Stimulated activated CD8-positive, alpha-beta memory T cell treated with anti-CD3 and anti-CD28 coated beads, Interleukin-7, amount 100 ng/mL, for 4 hours (primary cell): ENCODE measurements at places on chromosomes 1 and 21.

DNA sequence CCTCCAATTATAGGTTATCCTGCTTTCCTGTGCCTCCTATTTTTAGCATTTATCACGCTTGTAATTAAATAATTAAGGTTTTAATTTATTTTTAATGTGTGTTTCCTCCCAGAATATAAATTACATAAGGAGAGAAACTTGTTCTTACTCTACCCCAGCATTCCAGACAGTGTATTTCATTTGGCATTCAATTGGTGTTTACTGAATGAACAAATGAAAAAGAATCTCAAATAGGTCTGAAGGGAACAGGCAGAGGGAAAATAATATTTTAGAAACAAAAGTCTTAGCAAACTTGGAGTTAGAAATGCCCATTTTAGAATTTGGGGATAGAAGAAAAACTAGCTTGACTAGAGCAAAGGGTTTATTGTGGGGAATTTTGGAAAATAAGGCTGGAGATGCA, 9.9 kb upstream of the RSRP1 start:
- DNase-seq: no peak

- DNase-seq: no peak
Measured at GRCh38 chr1:78176448-78176847, 130.7 kb downstream of the GIPC2 start.

DNA sequence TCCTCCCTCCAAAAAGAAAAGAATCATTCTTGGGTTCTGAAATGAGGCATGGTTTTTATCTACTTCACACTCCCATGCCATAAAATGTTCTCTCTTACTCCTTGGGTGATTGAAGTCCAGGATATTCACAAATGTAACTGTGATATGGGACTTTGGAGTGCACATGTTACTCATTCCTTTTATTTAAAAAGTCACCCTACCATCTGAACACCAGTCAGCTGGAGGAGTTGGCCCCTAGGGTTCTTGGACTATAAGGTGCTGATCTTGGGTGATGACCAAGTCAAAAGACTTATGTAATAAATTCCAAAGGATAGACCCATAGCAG, 128.4 kb downstream of the CLIC6 start:
- no peak for DNase-seq

GRCh38 chr1:174023440-174023839, 1.3 kb upstream of the RC3H1 start:
- no peak for DNase-seq

DNA sequence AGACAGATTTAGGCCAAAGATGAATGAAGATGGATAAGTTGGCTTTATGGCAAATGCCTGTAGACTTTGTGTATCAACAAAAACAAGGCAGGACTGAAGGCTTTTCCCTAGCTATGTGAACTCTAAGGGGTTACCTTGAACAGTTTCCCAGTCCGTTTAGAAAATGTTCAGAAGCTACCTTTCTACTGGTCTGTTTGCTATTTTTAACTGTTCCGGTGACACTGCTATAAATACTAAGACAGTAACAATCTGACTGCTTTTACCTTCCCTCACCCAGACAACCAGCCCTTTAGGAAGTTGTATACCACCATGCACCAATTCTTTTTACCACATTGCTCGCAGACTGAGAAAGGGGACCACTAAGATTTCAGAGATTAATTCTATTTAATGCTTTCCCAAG, 102.2 kb downstream of the PHTF1 start:
- no peak for DNase-seq

DNA sequence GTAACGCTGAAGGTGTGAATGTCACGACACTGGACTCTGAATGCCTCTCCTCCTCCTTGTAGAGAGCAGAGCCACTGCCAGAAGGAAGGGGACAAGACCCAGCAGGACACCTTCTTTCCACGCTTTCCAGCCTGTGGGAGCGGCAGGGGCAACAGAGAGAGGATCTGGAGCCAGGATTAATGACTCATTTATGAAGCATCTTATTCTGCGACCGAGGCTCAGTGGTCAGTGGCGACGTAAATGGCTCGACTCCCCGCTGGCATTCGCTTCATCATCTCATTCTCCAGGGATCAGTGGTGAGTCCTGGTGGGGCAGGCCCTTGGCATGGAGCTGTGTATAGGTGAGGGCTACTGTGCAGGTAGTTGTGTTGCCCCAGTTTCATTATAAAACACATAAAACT, 4.6 kb downstream of the SLC37A1 start:
- DNase-seq: no peak

GRCh38 chr1:223226271-223226670, 83.2 kb upstream of the TLR5 start:
- no peak for DNase-seq

- no peak for DNase-seq
Measured at GRCh38 chr1:5297180-5297885, 642.9 kb downstream of the AJAP1 start.

GRCh38 chr1:42442662-42443061, 13.2 kb downstream of the ZMYND12 start:
- DNase-seq: no peak

GRCh38 chr1:52179073-52179472, 37.2 kb downstream of the ZFYVE9 start:
- no peak for DNase-seq

DNA sequence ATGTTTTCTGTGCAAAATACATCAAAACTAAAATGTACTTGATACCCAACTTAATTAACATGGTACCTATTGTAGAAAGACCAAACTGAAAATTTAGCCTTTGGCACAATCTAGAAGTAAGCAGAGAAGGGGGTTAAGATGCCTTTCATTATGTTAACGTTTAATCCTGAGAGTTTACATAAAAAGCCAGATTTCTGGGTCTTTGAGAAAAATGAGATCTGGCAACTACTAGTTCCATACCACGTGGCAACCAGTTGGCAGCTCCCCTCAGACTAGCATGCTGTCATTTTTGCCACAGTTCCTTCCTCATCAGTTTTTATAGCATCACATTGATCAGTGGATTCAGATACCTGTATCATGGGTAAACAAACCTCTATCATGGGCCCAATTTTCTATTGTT, 1.5 kb downstream of the RO60 start:
- no peak for DNase-seq

DNA sequence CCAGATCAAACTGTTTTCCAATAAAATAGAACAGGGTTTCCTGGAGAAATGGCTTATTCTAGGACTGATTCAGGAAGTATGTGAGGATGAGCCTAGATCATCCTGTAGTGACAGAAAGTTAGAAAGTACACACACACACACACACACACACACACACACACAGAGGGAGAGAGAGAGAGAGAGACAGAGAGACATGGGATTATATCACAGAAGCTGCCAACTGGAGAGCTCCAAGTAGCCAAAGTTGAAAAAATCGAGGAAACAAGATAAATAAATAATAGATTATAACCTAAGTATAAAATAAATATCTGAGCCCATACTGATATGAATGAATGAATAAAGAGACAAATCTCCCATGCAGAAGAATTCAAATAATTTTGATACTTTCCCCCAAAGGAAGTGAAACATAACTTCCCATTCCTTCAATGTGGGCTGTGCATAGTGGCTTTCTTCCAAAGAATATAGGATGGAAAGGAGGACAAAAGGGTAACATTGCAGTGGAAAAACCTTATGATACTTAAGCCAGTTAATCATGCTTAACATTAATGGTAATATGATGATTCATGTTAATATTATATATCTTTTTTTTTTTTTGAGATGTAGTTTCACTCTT, 171.6 kb downstream of the NTPCR start:
- DNase-seq: no peak

DNA sequence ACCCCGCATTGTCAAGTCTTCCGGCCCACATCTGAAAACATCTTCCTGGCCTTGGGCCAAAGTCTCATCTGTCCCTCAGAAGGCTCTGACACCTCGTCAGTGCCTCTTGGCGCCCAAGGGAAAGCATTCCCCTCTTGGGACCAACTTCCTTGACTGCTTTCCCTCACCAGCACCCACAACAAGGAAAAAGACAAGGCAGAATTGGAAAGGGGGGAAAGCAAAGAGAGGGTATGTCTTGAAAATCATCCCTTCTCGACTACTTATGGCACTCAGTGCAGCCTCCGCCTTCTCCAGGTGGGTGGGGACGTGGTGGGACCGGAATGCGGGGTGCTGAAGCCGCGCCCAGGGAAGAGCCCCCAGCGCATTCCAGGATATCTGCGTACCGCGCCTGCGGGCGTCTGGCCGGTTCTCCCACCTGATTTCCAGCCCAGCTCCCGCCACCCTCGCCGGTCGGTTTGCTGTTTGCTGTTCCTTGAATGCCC, 554 bp upstream of the SLC39A1 start:
- no peak for DNase-seq

DNA sequence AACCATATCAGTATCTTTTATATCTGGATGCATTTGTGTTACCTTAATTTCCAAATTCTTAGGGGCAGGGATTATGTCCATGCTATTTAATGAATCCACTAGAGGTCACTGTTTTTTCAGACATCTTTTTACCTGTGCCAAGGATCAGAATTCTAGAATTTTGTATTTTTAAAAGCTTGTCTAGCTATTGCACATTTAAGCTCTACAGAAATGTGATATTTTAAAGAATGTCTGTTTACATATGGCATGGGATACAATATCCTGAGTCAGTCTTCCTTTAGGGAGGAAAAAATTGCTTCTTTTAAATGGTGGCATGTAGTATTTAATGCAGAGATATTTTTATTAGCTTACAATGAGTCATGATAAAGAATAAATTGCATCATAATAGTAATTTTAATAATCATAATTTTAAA, 11.3 kb downstream of the RPAP2 start:
- DNase-seq: no peak

- DNase-seq: no peak
Measured at GRCh38 chr1:10863886-10864285, 67.4 kb upstream of the CASZ1 start.

DNA sequence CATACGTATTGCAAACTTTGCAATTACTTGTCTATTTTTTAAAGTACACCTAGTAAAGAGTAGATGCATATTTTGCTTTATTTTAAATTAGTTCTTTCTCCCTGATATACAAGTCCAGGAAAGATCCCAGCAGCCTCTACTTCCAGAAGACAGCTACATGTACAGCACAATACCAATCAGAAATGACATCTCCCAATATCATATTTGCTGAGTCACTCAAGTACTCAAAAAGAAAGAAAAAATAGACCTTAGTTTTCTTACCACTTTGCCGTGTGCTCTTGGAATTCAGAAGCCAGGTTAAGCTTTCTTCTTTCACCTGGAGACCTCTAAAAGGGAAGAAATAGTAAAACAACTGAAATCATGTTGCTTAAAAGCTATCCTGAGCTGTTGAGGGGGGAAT, 412.6 kb upstream of the RUNX1 start:
- no peak for DNase-seq

GRCh38 chr1:13666317-13666716, 33.7 kb upstream of the PRDM2 start:
- DNase-seq: no peak

DNA sequence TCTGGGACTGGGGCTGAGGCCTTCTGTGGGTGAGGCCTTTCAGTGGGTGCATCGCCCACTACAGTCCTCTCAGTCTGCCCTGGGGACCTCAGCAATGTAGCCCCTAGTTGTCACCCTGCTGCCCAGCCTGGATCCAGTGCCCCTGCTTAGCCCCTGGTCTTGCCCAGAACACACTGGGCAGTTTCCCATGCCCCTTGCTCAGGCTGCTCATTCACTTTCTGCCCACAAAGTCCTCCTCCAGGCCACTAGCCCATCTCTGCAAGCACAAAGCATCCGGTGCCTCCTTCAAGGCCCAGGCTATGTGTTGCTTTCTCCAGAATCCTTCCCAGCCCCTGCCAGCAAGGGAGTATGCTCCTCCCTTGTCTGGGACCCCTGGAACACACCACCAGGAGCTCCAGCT, 5.4 kb upstream of the ADORA1 start:
- no peak for DNase-seq

GRCh38 chr1:203133970-203134725, 6.6 kb downstream of the ADORA1 start:
- no peak for DNase-seq

DNA sequence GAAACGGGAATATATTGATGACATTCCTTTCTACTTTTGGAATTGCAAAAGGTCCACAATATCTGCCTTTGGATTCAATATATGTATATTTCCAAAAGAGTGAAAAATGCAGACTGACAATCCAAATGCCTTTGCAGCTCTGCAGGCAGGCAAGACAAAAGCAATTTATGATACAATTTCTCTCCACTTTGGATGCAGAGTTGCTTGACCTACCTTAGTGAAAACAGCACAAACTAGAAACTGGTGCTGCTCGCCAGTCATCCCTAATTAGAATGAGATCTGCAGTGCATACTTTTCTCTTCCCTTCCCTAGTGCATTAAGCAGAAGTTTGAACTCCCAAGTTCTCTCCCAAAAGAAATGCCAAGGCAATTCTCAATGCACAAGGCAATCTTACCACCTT, 56.8 kb downstream of the KIAA0319L start:
- no peak for DNase-seq

GRCh38 chr1:110687250-110687649, 12.5 kb upstream of the KCNA3 start:
- no peak for DNase-seq

GRCh38 chr1:209614906-209615305, 31.4 kb downstream of the CAMK1G start:
- no peak for DNase-seq

- DNase-seq: no peak
Measured at GRCh38 chr1:200895443-200895789, 716 bp downstream of the INAVA start.

DNA sequence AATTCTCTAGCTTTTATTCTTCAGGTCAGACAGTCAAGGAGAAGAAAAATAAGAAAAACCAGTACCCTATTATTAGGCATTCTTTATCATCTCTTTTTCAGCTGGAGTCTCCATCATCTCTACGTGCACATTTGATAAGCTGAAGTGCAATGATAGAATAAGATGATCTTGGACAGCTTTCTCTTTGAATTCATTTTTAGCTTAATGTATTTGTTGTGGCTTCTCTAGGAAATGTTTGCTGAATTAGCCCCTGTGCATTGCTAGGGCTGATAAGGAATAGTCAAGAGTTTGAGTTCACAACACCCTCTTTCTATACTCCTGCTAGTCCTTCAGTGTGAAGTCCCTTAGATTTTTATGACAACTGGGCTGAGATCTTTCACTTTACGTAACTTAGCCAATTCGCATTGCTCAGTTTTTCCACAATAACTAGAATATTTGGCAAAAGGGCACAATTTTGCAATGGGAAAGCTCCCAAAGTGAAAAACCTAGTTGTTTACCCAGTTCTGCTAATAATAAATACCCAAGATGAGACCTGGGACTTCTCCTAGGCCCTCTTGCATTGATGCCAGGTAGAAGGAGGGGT, 7.0 kb upstream of the KCNJ15 start:
- DNase-seq: no peak
